Caki2 (cell line): ENCODE measurements at places on chromosomes 1 and 21.

DNA sequence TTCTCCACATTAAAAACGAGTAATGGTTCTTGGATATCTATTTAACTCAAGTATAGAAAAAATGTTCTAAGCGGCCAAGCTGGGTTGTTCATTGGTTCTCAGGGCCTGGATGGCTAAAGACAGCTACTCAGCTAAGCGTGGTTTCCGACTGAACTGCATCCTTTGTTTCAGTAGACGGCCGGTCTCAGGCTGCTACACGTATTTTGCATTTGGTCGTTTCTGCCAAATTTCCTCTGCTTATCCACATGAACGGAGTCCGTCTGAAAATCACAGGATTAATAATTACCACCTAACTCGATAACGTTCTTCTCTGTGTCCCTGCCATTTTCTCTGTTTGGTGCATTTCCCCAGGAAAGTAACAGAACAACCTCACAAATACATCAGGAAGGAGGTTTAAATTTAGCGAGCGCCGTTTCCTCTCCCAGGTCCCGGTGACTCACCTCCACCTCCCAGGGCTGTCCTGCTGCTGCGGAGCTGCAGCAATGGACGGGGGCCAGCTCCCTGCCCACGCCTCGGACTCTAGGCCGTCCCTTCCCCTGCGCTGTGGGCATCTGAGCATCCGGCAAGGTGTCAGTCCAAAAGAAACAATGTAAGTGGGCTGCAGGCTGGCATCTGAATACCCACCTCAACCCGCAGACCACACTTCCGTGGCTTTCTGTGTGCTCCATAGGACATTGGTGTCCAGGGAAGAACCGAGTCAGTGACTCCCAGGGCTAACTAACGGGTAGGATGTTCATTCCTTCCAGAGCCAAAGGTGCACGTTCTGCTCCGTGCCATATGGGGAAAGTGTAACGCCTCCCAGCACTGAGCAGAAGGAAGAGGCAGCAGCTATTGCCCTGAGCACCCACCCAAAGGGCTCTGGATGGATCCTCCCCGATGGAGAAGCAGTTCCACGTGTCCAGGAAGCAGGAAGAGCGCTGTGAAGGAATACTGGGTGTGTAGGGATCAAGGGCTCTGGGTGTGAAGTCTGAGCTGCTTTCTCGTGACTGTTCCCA lies 4.1 kb upstream of the GABRD start:
- no peak for DNase-seq

- DNase-seq, result no peak
Measured at GRCh38 chr1:186532466-186532865, 71.6 kb upstream of the PDC start.

DNA sequence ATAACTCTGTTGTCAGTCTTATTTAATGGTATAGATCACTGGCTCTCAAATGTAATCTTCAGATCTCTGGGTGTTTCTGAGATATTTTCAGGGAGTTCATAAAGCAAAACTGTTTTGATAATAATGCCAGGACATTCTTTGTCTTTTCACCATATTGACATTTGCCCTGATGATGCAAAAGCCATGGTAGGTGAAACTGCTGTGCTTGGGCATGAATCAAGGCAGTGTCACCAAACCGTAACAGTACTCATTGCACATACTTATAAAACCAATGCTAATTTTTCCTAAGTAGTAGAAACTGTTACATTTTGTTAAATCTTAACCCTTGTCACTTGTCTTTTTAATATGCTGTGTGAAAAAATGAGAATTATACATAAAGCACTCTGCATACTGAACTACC lies 76.0 kb downstream of the RPS6KC1 start:
- no peak for DNase-seq

DNA sequence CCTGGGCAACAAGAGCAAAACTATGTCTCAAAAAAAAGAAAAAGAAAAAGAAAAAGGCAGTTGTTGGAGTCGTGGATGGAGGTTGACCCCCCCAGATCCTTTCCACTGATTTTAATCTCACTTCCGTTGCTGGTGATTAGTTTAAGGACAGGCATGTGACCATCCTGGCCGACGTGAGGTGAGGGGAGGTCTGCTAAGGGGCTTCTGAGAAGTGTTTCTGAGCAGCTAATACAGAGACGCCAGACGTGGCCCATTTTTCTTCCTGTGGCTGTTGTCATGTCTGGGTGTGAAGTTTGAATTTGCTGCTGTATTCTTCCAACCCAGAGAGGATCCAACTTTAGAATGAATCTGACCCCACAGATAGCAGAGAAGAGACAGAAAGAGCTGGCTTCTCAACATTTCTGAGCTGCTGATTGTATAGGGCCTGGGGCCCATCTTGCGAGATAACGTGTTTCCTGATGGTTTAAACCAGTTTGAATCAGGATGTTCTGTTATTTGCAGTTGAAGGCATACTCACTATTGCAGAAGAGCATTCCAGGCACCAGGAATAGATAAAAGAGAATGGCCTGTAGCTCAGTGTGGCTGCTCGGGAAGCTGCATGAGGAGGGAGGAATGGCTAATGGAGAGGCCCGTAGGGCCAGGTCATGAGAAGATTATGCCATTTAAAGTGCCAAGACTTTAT lies 22.8 kb upstream of the SSBP3 start:
- DNase-seq, result no peak

DNA sequence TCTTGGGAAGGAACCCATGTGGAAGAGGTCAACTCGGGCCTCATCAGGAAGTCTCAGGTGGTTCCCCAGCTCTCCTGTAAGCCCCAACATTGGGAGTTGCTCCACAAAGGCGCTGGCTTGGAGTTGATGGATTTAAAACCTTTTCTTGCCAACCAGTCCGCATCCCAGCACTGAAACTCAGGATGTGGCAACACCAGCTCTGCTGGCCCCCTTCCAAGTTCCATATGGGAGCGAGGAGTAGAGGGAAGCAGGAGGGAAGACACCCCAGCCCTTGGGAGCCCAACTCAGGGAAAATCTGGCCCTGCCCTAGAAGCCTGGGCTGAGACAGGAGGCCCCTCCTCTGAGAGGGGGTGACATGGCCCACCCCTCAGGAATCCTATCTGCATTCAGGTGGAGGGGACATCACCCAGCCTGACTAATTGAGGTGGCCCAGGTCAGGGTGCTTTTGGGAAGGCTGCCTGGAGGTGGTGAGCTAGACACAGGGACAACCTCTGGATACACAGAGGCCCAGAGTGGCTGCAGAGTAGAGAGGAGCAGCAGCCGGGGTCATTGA lies 33.1 kb upstream of the DMBX1 start:
- no peak for DNase-seq

- no peak for DNase-seq
Measured at GRCh38 chr1:226958300-226958699, 18.2 kb downstream of the COQ8A start.

- DNase-seq, result no peak
Measured at GRCh38 chr1:37438869-37439343, 35.5 kb upstream of the ZC3H12A start.

DNA sequence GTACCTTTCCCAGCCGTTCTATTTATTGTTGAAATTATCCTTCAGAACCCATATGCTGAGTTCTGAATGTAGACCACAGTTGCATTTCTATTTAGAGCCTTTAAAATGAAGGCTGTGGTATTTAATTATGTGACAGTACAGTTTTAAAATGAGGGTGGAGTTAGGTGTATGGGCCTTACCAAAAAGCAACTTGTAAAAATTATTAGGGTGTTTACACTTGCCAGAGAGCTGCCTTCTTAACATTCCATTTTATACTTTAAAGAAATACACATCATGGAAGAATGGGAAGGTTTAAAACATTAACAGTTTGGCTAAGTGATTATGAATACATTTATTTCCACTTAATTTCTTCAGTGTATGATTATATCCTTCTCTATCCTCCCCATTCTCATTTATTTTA lies 75.7 kb downstream of the RASAL2 start:
- DNase-seq, result no peak
